ENCODE measurements at places on chromosomes 3 and 15.

DNA sequence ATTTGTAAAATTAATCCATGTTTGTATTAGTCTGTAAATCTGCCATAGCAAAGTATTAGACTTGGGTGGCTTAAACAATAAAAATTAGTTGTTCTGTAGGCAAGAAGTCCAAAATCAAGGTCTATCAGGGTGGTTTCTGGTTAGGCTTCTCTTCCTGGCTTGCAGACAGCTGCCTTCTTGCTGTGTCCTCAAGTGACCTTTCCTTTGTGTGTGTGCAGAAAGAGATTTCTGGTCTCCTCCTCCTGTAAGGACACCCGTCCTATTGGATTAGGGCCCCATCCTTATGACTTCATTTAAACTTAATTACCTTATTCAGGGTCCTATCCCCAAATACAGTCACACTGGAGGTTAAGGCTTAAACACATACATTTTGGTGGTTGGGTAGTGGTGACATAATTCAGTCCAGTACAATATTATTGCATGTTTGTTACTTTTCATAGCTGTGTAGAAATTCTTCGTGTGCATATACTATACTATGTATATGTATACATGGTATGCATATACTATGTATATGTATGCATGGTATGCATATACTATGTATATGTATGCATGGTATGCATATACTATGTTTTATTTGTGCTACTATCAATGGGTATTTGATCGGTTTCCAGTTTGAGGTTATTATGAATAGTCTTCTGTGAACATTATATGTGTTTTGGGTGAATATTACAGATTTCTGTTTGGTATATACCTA, 57.9 kb upstream of the RNU6-1 start:
- DNase-seq, result no peak

DNA sequence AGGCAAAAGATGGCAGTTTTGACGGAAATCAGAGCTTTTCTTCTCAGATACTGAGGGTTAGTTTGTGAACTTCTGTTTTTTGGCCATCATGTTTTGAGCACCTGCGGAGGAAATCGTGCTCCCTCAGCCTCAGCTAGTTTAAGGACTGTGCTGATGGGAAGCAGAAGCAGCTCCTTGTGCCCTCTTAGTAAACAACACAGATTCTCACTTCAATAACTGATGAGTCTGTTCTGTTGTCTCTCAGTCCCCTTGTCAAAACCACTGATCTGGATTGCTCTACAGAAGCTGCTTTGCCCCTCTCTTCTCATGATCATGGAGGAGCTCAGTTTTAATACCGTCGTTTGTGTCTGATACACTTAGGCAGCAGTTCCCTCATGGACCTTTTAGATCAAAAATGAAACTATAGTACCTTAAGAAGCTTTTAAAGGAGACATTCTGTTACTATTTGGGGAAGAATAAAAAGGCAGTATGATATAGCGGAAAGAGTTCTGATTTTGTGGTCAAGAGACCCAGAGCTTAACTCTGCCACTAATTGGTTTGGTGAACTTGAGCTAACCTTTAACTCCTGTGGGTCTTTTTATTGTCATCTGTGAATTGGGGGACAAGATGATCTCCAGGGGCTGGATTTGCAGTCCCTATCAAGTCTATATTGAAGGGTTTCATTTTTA, 152.6 kb downstream of the BBX start:
- DNase-seq, result no peak

- no peak for DNase-seq
These were observed 179.1 kb downstream of the THSD4 start for GRCh38 chr15:71294251-71294910.

DNA sequence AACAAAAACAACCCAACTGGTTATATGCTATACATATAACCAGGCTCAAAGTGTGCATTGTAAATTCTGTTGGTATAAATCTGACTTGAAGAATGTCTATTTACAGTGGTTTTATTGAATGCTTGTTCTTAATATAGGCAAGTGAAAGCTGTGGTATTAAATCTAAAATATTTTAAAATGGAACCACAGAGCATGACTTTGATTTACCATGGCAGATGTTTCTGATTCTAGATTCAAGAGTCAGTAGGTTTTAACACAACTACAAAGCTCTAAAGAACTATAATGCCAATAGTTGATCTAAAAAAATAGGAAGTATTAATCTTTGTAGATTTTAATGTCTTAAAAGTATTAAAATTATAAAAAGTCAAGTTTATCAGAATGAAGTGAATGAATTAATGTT, 141.9 kb upstream of the PLSCR5 start:
- no peak for DNase-seq

DNA sequence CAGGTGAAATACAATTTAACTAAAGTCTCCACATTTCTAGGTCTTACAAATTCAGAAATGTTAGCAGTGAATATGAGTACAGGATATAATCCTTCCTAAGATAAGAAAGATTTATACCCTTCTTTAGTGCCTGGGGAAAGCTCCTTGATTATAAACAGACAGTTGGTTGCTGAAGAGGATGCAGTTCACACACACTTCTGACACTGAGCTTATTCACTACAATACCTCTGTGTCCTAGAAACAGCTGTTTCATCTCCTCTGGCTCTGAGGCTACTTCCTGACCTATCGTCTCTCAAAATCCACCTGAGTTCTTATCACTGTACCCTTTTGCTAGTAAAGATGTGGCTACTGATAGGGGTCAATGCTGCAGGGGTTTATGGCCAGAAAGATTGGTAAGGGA, 57.1 kb downstream of the TP63 start:
- no peak for DNase-seq

All from A549 (cell line).